ENCODE measurements at places on chromosomes 1 and 21.

DNA sequence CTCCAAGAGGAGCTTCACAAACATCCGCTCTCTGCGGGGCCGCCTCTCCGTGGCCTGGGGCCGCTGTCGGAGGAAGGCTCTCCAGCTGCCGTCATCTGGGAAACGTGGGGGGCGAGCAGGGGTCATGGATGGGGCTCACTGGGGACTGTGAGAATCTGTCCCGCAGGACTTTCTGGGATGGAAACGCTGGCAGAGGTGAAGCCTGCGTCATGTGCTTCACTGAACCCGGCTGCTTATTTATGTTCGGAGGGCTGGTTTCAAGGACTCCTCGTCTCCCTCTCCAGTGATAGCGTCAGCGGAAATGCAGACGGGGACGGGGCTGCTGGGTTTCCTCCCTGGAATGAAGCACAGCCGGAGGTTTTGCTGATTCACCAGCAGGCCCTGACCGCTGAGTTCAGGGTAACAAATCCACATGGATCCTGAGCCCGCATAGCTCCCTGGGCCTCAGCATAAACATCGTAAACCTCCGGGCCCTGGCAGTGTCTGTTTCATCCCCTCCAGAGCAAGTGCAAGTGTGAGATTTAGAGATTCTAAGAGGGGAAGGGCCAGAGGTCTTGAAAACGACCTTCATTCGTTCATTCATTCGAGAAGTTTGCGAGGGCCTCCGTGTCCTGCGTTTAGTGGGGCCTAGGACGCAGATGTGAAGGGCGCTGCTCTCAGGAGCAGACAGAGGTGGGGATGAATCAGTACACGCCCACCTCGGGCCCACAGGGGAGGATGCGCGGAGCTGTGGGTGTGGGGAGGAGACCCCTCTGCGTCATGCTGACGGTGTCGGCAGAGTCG, 7.0 kb upstream of the POFUT2 start:
- DNase-seq = peak; percentile 97
- peaks cover 34% of the 10 kb centered on the region for H3K4me1 ChIP-seq
- H3K27me3 ChIP-seq = no peaks in the 10 kb centered on the region
- H3K27ac ChIP-seq = peak overlapping the region; percentile 97

DNA sequence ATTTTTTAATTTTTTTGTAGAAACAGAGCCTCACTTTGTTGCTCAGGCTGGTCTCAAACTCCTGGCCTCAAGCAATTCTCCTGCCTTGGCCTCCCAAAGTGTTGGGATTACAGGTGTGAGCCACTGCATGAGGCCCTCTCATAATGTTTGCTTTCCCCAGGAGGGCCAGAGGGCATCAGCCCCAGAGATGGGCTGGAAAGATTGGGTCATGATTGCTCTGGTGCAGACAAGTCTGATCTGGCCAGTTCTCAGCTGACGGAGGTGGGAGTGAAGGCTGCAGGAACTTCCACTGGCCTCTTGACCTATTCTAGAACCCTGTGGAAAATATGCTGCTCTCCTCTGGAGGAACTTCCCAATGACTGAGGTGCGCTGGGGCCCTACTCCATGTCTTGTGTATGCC, 43.4 kb upstream of the RD3 start:
- H3K4me1 ChIP-seq = no peaks in the 10 kb centered on the region
- H3K36me3 ChIP-seq = no peaks in the 10 kb centered on the region
- no peaks in the 10 kb centered on the region for H3K27me3 ChIP-seq
- no peak overlapping the region for H3K27ac ChIP-seq
- no peak for DNase-seq

GRCh38 chr1:220942278-220942677, 63.0 kb downstream of the HLX start:
- no peak for DNase-seq
- H3K4me1 ChIP-seq = no peaks in the 10 kb centered on the region
- no peak overlapping the region for H3K4me3 ChIP-seq
- no peak overlapping the region for H3K27ac ChIP-seq

DNA sequence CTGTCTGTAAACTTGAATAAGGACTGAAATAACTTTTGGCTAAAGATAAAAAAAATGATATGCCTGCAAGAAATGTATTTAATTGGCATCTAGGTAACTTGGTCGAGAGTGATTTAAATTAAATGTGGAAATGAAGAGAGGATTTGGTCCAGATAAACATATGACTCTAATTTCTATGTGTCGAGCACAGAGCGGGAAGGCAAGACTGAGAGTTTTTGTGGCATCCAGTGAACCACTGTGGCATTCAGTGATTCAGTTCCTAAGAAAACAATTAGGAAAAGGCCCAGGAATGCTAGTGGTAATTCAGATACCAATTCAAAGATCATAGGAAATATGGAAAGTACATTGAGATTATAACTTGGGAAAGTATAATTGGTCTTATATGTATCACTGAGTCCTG, 39.6 kb downstream of the PDE4B start:
- no peaks in the 10 kb centered on the region for H3K27me3 ChIP-seq
- H3K4me1 ChIP-seq = no peaks in the 10 kb centered on the region
- no peaks in the 10 kb centered on the region for H3K36me3 ChIP-seq
- no peak overlapping the region for H3K4me3 ChIP-seq
- DNase-seq = no peak

DNA sequence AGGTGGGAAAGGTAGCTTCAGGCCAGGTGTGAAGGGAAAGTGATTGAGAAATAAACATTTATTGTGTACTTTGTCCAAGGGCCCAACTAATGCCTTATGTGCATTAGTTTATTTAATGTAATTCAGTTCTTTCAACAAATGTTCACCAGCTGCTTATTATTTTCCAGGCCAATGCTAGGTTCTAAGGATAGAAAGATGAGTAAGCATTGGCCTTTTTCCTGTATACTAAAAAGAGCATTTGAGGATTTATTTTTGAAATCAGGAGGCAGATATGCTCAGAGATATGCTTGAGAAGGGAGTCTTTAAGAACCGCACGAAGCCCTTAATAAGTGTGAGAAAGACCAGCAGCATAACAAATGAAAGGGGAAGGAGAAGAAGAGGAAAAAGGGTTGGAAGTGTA, 32.0 kb downstream of the CLCA1 start:
- no peak overlapping the region for H3K4me3 ChIP-seq
- H3K27me3 ChIP-seq = no peaks in the 10 kb centered on the region
- no peaks in the 10 kb centered on the region for H3K36me3 ChIP-seq

DNA sequence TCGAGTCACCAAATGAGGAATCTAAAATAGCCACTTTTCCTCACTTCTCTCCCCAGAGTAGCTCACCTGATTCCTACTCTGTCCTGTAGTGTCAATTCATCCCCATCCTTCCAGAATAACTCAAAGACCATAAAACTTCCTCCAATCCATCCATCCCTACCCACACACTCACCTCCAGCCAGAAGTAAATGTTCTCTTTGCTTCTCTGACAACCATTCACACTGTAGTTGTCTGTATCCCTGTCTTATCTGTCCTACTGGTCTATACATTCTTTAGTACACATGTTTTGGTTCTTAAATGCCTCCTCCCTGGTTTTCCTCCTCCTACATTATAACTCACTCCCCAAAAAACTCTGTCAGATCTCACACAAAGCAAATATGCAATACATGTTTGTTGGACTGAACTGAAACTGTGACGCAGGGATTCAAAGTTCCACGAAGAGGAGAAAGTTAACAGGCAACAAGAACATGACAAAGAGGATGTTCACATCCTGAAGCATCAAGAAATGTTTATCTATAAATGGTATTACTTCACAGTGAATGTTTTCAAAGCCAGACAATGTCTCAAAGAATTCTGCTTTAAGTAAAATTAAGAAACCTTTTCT, 11.0 kb downstream of the TP53BP2 start:
- no peaks in the 10 kb centered on the region for H3K36me3 ChIP-seq
- H3K27ac ChIP-seq = no peak overlapping the region
- H3K4me1 ChIP-seq = peaks cover 3% of the 10 kb centered on the region
- DNase-seq = no peak
- H3K4me3 ChIP-seq = no peak overlapping the region
- H3K27me3 ChIP-seq = no peaks in the 10 kb centered on the region

DNA sequence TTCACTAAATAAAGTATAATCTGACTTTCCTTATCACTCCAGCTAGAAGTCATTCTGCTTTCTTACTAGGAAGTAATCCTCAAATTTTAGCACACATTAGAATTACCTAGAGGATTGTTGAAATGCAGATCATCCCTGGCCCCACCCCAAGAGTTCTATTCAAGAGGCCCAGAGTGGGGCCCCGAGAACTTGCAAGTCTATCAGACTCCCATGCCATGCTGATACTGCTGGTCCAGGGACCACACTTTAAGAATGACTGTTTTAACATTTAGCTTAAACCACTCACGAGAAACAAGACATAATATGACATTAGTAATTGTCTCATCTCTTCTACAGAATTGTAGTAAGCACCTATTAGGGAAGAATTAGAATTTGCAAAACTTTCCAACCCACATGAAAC, 7.7 kb upstream of the SYNJ1 start:
- no peak overlapping the region for H3K27ac ChIP-seq
- no peaks in the 10 kb centered on the region for H3K4me1 ChIP-seq
- no peak for DNase-seq
- no peaks in the 10 kb centered on the region for H3K36me3 ChIP-seq

- no peak overlapping the region for H3K4me3 ChIP-seq
- DNase-seq = no peak
- no peaks in the 10 kb centered on the region for H3K27me3 ChIP-seq
- no peaks in the 10 kb centered on the region for H3K4me1 ChIP-seq
Measured at GRCh38 chr1:155383406-155383805, 62.7 kb downstream of the RUSC1 start.

DNA sequence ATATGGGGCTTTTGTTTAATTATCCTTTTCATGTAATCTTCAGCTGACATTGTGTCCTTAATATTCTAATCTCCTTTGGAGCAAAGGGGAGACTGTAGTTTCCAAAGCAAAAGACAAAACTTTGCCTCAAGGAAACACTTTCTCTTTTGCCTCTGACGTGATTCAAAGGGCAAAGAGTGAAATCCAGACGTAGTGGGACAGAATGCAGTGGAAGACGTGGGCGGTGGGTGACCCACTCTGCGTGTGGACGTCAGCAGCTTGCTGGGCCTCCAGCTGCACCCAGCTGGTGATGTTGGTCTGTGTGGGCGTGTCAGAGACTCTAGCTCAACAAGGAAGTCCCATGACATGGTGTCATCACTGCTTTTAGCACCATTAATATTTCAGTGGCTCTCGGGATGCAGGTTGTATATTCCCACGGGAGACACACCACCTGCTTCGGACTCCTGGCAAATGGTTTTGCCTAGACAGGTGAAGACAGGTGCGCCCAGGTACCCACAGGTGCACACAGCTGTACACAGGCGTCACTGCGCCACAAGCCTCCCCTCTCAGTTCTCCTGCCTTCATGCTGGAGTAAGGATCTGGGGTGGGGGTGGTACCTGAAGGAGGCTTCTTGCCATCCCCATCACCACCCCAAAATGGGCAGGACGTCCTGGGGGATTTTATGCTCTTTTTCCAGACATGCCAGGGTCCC, 292.1 kb upstream of the VAMP3 start:
- H3K27ac ChIP-seq = peak overlapping the region; percentile 78
- H3K27me3 ChIP-seq = no peaks in the 10 kb centered on the region
- no peaks in the 10 kb centered on the region for H3K36me3 ChIP-seq
- H3K4me1 ChIP-seq = peaks cover 17% of the 10 kb centered on the region
- peak; percentile 95 for DNase-seq

GRCh38 chr1:198523182-198523950, 17.1 kb downstream of the ATP6V1G3 start:
- no peak for DNase-seq
- H3K4me3 ChIP-seq = no peak overlapping the region
- no peaks in the 10 kb centered on the region for H3K4me1 ChIP-seq
- H3K27ac ChIP-seq = no peak overlapping the region
- no peaks in the 10 kb centered on the region for H3K36me3 ChIP-seq
- H3K27me3 ChIP-seq = no peaks in the 10 kb centered on the region

- no peak overlapping the region for H3K27ac ChIP-seq
- no peak overlapping the region for H3K4me3 ChIP-seq
- no peaks in the 10 kb centered on the region for H3K4me1 ChIP-seq
- no peak for DNase-seq
- H3K36me3 ChIP-seq = no peaks in the 10 kb centered on the region
Measured at GRCh38 chr1:237416924-237417655, 375.1 kb downstream of the RYR2 start.

- no peak overlapping the region for H3K27ac ChIP-seq
- DNase-seq = no peak
Measured at GRCh38 chr1:6779089-6779805, 6.0 kb upstream of the CAMTA1 start.

- H3K4me1 ChIP-seq = no peaks in the 10 kb centered on the region
- H3K36me3 ChIP-seq = no peaks in the 10 kb centered on the region
- H3K4me3 ChIP-seq = no peak overlapping the region
- H3K27me3 ChIP-seq = no peaks in the 10 kb centered on the region
- DNase-seq = no peak
Measured at GRCh38 chr1:47694011-47694890, 256.4 kb downstream of the FOXD2 start.

DNA sequence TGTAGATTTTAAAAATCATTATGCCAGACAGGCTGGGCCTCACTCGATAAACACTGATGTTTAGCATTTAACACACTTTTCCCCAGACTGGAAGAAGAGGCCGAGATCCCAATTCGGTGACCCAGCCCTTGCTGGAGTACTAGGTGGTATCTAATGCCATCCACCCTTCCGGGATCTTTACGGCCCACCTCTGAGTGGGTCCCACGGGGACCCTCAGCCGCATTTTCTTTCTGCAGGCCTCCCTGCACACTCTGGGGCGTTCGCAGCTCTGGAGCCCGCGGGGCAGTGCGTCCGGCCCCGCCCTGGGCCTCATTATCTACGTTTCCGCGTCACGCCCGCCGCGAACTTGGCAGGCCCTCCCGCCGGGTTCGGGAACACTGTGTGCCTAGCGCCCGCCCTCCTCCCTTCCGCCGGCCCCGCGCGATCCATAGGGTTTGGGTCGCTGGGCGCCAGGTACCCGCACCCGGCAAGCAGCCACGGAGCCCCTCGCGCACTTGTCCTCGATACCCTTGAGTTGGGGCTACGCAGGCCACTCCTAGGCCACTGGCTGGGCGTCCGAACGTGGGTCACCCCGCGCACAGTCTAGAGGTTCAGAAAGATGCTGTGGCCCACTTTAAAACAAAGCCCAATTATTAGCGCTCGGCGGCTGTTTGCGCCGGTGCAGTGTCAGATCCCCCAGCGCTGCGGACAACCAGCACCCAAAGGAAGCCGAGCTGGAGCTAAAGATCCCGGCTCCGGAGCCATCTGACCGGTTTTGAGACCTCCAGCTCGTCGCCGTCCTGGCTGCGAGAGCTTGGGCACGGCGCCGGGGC, 950 bp upstream of the EVA1C start:
- H3K27ac ChIP-seq = peak overlapping the region; percentile 99
- H3K4me1 ChIP-seq = peaks cover 6% of the 10 kb centered on the region
- peak; percentile 98 for DNase-seq
- no peaks in the 10 kb centered on the region for H3K27me3 ChIP-seq
- no peaks in the 10 kb centered on the region for H3K36me3 ChIP-seq

GRCh38 chr1:23576338-23577055, 17.2 kb upstream of the ID3 start:
- no peak for DNase-seq
- no peak overlapping the region for H3K4me3 ChIP-seq
- peaks cover 9% of the 10 kb centered on the region for H3K4me1 ChIP-seq
- no peak overlapping the region for H3K27ac ChIP-seq

DNA sequence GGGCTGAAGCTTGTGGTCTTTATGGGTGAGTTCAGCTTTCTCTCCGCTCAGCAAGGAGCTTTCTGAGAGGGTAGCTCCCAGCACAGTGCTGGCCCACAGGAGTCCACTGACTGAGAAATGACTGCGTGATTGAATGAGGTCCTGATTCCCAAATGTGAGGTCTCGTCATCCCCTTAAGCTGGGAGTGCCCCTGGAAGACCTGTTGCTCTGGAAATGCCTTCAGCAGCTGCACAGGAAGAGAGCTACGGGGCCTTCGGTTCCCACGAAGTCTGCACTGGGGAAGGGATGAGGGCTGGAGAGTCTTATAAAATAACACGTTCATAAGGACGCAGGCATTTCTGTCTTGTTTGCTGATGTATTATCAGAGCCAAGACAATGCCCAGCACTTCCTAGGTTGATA, 14.0 kb downstream of the TNNT2 start:
- no peak overlapping the region for H3K4me3 ChIP-seq
- no peak for DNase-seq

Data from ovary (tissue), 10 donors.